Small intestine (tissue), 16 donors: ENCODE measurements at places on chromosomes 5 and 9.

GRCh38 chr5:61910771-61911170 is 395.2 kb upstream of the KIF2A start:
- H3K27ac ChIP-seq, result no peak overlapping the region
- no peaks in the 10 kb centered on the region for H3K36me3 ChIP-seq
- no peaks in the 10 kb centered on the region for H3K4me1 ChIP-seq

DNA sequence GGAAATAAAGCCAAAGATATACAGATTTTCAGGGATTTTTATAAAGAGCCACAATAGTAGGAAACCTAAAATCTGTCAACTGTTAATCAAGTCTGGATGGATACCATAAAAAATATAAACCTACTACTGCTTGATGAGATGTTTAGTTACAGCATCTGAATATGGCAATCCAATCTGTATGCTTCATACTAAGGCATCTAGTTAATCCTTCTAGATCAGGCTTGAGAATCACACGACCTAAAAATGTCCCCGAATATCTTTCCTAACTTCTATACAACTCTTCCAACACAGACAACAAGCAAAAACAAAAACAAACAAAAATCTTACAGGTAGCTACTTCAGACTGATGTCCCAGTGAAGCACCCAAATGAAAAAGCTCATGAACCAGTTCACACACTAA is 29.8 kb downstream of the SSBP2 start:
- H3K27me3 ChIP-seq, result no peaks in the 10 kb centered on the region
- DNase-seq, result no peak
- no peaks in the 10 kb centered on the region for H3K36me3 ChIP-seq

DNA sequence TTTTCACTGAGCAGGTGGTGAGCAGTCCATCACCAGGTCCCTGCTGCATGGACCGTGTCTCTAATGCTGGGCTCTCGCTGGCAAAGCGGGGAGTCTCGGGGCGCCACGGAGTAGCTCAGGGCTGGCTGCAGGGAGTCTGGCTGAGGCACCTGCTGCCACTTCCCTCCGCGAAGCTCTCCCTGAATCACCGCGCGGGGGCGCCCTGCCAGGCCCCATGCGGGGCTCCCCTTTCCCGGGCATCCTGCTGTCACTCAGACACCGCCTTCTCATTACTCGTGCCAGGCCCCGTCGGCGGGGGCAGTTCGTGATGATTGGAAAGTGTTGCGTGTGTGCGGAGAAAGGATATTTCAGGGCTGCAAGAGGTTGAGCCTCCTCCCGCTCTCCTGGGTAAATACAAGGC is 335.8 kb downstream of the IRX2 start:
- H3K27me3 ChIP-seq, result no peaks in the 10 kb centered on the region
- H3K4me1 ChIP-seq, result no peaks in the 10 kb centered on the region
- no peaks in the 10 kb centered on the region for H3K36me3 ChIP-seq
- no peak overlapping the region for H3K4me3 ChIP-seq

GRCh38 chr9:98248737-98249474 is 6.5 kb downstream of the TBC1D2 start:
- peaks cover 4% of the 10 kb centered on the region for H3K4me1 ChIP-seq
- peak; percentile 65 for DNase-seq
- H3K36me3 ChIP-seq, result peaks cover 8% of the 10 kb centered on the region
- no peaks in the 10 kb centered on the region for H3K27me3 ChIP-seq

- H3K36me3 ChIP-seq, result no peaks in the 10 kb centered on the region
- no peaks in the 10 kb centered on the region for H3K27me3 ChIP-seq
- no peaks in the 10 kb centered on the region for H3K4me1 ChIP-seq
Measured at GRCh38 chr5:91328743-91329142, 54.4 kb downstream of the ARRDC3 start.

DNA sequence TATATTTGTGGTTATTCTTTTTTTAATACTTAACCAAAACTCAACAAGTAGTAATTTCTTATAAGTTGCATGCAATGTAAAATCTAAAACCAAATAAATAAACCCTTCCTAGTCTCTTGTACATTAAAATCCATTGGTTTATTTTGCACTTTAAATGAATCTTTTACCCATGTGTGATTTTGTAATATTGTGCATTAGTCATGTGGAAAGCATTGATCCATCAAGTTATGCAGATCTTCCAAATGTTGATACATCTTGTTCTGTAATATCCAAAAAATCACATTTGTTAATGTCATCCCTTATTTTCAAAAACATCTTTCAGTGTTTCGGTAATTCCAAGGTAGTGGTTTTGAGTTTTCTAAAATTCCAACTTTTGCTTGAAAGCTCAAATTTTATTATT is 63.3 kb downstream of the CWC27 start:
- no peak overlapping the region for H3K27ac ChIP-seq
- no peaks in the 10 kb centered on the region for H3K27me3 ChIP-seq
- no peak overlapping the region for H3K4me3 ChIP-seq
- DNase-seq, result no peak
- H3K4me1 ChIP-seq, result no peaks in the 10 kb centered on the region

- no peaks in the 10 kb centered on the region for H3K36me3 ChIP-seq
- peaks cover 46% of the 10 kb centered on the region for H3K4me1 ChIP-seq
- H3K27me3 ChIP-seq, result no peaks in the 10 kb centered on the region
- H3K27ac ChIP-seq, result peak overlapping the region; percentile 57
- no peak for DNase-seq
- H3K4me3 ChIP-seq, result no peak overlapping the region
Measured at GRCh38 chr9:98810102-98810842, 2.8 kb downstream of the GALNT12 start.

- no peak for DNase-seq
- no peaks in the 10 kb centered on the region for H3K27me3 ChIP-seq
- no peak overlapping the region for H3K27ac ChIP-seq
- H3K4me1 ChIP-seq, result no peaks in the 10 kb centered on the region
- H3K36me3 ChIP-seq, result no peaks in the 10 kb centered on the region
- H3K4me3 ChIP-seq, result no peak overlapping the region
Measured at GRCh38 chr9:72412483-72413040, 47.6 kb upstream of the ZFAND5 start.
